ENCODE measurements at places on chromosomes 3 and 15. TPM values are rescaled to one million over a fixed set of nuclear protein-coding genes. Genes with fewer than 3 reads are reported as not detected.

The KIF15 gene
- polyA plus RNA-seq: 3.6 TPM

DNA sequence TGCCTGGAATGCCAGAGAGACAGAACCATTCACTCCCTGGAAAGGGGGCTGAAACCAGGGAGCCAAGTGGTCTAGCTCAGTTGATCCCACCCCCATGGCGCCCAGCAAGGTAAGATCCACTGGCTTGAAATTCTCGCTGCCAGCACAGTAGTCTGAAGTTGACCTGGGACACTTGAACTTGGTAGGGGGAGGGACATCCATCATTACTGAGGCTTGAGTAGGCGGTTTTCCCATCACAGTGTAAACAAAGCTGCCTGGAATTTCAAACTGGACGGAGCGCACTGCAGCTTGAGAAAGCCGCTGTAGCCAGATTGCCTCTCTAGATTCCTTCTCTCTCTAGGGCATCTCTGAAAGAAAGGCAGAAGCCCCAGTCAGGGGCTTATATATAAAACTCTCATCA is 310.7 kb upstream of the DPPA4 start:
- DNase-seq: no peak

- no peak for DNase-seq
These were observed 17.2 kb downstream of the ST3GAL6 start for GRCh38 chr3:98780343-98780742.

- DNase-seq: no peak
These were observed 212.2 kb downstream of the STT3B start for GRCh38 chr3:31744913-31745312.

DNA sequence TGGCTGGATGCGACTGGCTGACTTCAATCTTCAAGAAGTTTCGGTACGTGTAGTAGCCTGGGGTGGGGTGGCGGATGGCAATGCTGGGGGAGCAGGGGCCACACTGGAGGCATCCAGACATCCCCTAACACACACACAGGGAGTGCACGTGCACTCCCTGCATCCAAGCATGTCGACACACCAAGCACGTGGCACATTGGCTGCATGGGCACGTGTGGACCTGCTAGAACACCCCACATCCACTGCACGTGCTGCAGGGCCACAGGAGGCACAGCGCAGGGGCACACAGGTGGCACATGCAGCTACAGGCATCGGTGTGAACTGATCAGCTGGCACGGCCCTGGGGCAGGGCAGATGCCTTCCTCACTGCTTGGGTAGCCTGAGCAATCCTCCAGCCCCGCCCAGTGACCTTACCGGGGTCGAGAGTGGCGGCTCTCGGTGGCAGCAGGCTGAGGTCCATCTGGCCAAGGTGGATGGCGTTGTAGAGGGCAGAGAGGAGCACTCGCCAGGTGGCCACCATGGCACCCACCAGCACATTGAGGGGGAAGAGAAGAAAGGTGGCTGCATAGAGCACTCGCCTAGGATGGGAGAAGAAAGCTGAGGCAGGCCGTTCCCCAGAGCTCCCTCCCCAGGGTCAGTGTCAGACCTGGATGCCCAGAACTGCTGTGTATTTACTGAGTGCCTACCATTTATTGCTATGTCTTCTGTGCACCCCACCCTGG is 7.5 kb downstream of the ISLR start:
- no peak for DNase-seq

- DNase-seq: peak; percentile 75
These were observed 209.6 kb upstream of the PFN2 start for GRCh38 chr3:150180334-150180733.

DNA sequence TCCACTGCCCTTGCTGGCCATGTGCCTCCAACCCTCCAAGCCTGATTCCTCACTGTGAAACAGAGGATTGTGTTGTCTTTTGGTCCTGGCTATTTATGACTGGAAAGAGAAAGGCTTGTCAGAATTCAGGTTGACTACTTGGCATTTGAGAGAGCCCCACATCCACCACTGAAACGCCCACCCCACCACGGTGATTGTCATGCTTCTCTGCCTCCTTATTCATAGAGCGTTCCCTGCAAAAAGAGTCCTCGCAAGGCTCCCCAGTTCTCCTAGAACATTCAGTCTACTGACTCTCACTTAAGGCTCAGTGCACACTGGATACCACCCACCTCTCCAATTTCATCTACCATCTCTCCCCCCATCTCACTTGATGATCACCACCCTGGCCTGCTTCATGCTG is 162.9 kb upstream of the WNT5A start:
- DNase-seq: no peak

- DNase-seq: no peak
These were observed 35.2 kb downstream of the PTPN23 start for GRCh38 chr3:47416041-47416440.

Data from AG04450 (cell line).